Calu3 (cell line): ENCODE measurements at places on chromosomes 6 and 20. TPM values are rescaled to one million over a fixed set of nuclear protein-coding genes. Genes with fewer than 3 reads are reported as not detected.
A peak's percentile ranks its signal among the peaks of the same experiment; 100 is the strongest.

Gene MRPS18A
- 88.8 and 106 TPM in 2 replicates for total RNA-seq

Gene TFAP2A
- total RNA-seq: 74.7 and 77.0 TPM in 2 replicates

Gene NRM
- 22.8 and 30.2 TPM in 2 replicates for total RNA-seq

Gene RNF182
- total RNA-seq: 1.1 and 1.6 TPM in 2 replicates

Gene HCK
- total RNA-seq: not detected in 2 replicates

Gene ETV7
- total RNA-seq: 2.6 and 8.7 TPM in 2 replicates

Gene BANF2
- not detected in 2 replicates for total RNA-seq

Gene C6orf163
- 5.9 TPM in 2 replicates for total RNA-seq

DNA sequence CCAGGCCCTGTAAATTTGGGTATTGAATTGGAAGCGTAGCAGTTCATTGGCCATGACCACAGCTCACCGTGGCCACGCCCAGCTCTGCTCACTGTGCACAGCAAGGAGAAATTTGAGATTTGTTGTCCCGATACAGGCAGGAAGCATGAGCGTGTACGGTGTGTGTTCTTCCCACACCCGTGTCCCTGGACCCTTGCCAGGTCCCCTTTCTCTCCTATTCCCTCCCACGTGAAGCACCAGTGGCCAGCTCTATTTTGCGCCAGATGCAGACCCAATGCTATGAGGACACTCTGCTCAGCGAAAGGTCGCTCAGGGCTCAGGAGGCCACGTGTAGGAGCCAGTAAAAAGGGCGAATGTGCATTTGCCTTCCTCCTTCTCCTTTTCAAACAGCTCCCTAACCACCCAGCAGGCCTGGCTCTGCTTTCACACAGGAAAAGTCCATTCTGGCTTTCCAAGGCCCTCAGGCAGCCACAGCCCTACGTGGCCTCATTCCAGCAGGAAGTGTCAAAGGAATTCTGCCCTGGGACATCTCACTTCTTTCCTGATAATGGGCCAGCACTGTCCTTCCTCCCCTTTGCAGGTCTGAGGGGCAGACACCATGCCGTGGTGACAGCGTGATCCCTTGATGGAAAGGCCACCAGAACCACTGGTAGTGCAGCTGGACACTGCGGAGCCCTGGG is 499.2 kb upstream of the CDH4 start:
- DNase-seq: no peak

- no peak for DNase-seq
Observed at GRCh38 chr20:63697868-63698545, 1.6 kb downstream of the TNFRSF6B start.

DNA sequence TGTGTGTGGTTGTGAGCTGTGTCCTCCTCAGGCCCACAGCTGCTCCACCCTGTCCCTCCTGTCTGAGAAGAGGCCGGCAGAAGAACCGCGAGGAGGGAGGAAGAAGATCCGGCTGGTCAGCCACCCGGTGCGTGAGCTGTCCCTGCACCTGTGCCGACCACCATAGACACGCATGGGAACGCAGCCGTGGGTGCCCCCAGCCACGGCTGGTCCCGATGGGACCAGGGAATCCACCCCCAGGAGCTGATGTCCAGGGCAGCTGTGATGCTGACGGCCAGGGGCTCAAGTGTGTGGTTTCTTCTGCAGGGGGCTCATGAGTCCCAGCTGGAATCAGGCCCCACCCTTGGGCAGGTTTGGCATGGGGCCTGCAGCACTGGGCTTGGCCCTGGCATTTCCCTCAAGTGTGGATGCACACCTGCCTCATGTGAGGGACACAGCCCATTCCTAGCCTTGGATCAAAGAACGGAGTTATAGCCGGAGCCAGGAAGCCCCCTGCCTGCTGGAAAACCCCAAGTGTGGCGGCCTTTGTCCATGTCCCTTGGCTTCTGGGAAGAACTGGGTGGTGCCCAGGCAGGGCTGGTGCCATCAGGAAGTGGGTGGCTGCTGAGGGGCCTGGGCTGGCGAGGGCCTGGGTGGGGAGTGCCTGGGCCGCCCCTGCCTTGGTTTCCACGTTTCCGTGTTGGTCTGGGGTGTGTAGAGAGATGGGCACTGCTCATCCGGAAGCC is 4.6 kb upstream of the TNFRSF6B start:
- no peak for DNase-seq

- no peak for DNase-seq
Observed at GRCh38 chr6:1962201-1962600, 283.2 kb downstream of the GMDS start.

GRCh38 chr6:4336778-4337442 is 201.5 kb upstream of the ECI2 start:
- no peak for DNase-seq

DNA sequence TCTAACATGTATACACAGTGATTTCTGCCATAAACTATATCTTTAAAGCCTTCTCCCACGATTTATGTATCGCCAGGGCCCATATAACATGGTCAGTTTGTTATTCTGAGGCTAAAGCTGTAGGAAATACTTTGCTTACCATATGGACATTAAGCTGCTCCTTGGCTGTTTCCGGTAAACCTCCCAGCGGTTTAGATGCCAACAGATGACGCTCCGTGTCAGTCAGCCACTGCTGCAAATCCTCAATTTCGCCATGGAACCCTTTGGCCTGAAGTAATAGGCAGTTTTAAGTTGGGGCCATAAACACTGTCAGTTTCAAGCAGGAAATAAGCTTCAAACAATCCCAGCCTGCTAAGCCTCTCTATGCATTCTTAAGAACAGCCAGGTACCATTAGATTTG is 145.4 kb downstream of the DST start:
- DNase-seq: no peak

- DNase-seq: peak; percentile 6
Observed at GRCh38 chr6:136921381-136921935, 643 bp upstream of the SLC35D3 start.

DNA sequence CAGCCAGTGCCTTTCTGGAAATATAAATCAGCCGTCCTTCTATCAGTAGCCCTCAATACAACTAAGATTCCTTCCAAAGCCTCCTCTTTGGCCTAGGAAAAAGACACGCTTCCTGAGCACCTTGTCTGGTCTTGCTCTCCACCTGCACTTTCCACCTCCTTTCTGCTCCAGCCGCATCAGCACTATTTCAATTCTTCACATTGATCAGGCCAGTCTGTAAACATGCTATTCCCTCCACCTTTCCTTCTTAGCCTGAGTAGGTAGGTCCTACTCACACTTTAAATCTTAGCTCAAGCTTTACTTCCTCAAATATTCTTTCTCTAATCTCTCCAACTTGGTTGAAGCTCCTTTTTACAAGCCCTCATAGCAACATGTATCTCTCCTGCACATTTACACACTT is 11.4 kb downstream of the RANBP9 start:
- no peak for DNase-seq

DNA sequence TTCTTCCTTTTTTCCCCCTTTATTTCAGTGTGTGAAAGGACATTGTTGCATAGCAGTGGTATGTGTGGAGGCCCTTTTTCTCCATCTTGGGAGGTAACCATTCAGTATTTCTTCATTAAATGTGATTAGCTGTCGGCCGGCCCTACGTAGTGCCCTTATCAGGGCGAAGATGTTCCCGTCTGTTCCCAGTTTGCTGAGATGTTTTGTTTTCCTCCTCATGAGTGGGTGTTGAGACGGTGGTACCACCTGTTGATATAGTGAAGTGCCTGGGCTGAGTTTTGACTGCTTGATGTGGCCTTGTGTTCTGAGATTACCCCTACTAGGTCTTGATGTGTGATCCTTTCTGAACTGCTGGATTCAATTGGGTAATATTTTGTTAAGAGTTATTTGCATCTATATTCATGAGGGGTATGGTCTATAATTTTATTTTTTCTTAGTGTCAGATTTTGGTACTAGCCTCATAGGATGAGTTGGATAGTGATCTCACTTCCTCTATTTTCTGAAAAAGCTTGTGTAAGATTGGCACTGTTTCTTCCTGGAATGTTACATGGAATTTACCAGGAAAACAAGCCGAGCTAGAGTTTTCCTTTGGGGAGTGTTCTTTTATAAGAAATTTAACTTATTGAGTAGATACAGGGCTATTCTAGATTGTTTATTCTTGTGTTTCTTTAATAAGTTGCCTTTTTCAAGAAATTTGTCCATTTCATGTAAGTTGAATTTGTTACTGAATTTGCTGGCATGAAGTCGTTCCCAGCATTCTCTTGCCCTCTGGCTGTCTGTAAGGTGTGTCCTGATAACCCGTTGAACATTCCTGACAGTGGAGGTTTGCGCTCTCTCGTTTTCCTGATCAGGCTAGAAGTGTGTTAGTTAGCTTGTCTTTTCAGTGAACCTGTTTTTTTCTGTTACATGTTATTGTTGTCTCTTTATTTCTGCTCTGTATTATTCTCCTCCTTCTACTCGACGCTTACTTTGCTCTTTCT is 4.3 kb downstream of the MTG2 start:
- no peak for DNase-seq

DNA sequence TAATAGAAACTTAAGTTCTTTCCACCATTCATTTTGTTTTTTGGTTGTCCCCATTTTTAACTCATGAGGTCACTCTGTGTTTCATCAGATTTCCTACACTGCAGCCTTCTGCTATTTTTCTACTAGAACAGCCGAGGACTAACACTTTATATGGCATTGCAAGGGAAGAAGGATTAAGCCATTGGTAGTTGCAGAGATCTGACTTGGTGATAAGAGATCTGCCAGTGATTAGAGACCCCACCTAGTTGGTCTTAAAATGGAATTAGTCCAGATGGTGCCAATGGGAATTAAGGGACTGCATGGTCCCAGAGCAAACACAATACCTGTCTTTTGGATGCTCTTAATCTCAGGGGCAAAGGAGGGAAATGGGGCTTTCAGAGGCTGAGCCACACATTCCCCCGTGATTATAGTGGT is 125.5 kb upstream of the TMEM170B start:
- DNase-seq: no peak

- DNase-seq: no peak
Observed at GRCh38 chr6:29596381-29596900, 11.5 kb downstream of the OR2H2 start.

DNA sequence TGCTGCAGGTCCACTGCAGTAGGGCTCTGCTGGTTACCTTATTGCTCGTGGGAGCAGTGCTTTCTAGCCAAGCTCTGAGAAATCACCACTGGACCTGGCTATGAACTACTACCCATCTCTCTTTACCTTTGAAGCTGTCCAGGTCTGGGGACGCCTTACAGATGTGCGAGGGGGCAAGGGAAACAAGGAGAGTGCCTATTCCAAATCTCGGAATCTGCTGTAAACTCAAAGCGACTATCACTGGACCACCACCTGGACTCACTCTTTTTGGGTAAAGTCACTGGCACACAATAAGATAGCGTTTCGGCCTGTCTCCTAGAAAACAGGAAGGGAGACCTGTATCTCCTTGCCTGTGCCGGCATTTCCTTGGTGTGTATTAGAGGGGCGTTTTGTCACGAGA is 5.3 kb downstream of the NRN1 start:
- no peak for DNase-seq

DNA sequence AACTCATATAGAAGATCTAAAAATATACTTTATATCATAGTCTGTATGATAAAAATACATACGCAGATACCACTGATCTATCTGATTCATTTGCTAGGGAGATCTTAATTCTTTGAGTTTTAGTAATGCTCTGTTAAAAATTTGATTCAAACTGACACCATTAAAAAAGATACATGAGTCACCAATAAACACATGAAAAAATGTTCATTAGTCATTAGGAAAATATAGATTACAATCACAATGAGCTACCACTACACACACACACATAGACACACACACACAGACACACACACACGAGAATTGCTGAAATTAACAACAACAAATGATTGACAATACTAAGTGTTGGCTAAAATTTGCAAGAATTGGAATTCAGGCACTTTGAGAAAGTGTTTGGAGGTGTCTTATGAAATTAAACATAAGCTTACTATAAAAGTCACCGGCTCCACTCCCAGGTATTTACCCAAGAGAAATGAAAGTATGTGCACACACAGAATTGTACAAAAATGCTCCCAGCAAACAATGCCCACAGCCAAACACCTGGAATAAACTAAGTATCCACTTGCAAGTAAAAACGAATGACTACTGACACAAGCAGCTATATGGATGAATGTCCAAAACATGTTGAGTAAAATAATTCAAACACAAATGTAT is 117.7 kb upstream of the GGTLC1 start:
- DNase-seq: no peak

- DNase-seq: no peak
Observed at GRCh38 chr20:56429502-56429901, 17.4 kb downstream of the CASS4 start.

DNA sequence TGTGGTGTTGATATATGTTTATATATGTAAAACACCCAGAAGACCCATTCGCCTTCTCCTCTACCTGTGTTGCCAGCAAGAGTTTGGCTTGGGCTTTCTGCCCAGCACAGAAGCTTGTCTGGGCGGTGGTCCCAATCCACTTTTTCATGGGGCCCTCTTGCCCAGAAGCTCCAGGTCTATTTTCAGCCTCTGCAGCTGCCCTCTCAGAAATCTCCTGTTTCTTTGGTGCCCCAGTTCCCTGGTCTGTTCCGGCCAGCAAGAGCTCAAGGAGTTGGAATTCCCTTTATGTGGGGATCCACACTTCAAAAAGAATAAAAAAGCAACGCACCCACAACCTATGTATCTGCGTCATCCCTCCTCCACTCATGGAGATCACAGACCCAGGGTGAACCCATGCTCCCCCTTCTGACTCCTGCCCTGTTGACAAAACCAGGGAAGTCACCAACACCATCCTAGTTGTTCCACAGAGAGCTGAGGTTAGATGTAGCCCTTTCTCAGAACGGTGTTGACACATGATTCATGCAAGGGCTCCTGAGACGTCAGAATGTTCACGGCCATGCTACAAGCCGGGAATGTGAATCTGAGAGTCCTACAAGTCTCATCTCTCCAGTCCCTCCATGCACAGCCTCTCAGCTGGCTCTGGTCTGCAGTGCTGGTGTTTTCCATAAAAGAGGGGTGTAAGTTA is 156.8 kb upstream of the RIN2 start:
- no peak for DNase-seq

GRCh38 chr6:170125456-170126300 is 165.2 kb downstream of the DLL1 start:
- DNase-seq: no peak
